ENCODE measurements at places on chromosomes 1 and 21. TPM values are rescaled to one million over a fixed set of nuclear protein-coding genes. Genes with fewer than 3 reads are reported as not detected.

Gene C1orf74
- total RNA-seq = 1.9 TPM

Gene GLMN
- total RNA-seq = 1.1 TPM

Gene FCGR3B
- not detected for total RNA-seq

Gene ST6GALNAC3
- total RNA-seq = 3.3 TPM

Gene KRTAP24-1
- total RNA-seq = not detected

Gene GALNT2
- total RNA-seq = 41.8 TPM

Gene WNT9A
- total RNA-seq = 0.83 TPM

Gene GPX7
- 1.4 TPM for total RNA-seq

Gene MROH9
- not detected for total RNA-seq

GRCh38 chr1:162687870-162688269 is 55.6 kb downstream of the DDR2 start:
- no peak overlapping the region for H3K27ac ChIP-seq
- no peaks in the 10 kb centered on the region for H3K27me3 ChIP-seq
- DNase-seq = no peak
- H3K36me3 ChIP-seq = no peaks in the 10 kb centered on the region
- H3K4me3 ChIP-seq = no peak overlapping the region

- no peak overlapping the region for H3K4me3 ChIP-seq
- H3K27ac ChIP-seq = peak overlapping the region; percentile 41
- no peaks in the 10 kb centered on the region for H3K36me3 ChIP-seq
These were observed 235.0 kb upstream of the FGGY start for GRCh38 chr1:59061876-59062275.

DNA sequence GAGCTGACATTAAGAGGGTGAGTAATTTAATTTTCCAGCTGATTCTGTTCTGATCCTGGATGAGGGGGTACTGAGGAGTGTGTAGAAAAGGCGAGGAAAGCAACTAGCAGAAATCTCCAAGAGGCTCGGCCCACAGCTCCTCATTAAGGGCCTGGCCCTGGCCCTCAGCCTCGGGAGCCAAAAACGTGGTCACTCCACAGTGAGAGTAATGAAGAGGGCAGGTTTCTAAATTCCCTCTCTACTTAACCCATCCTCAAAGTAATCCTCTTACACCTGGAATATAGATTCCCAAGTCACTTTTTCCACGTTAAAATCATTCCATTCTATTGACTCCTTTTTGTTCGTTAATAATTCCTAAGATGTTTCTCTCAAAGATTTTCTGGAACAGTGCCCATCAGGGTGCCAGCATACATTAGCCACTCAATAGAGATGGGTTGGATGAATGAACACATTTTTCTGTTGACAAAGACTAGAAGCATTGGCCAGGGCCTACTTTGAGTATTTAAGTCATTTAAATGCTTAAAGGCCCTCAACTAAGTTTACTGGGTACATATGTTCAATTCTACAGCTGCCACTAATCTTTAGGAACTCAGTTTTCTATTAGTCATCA is 1.1 kb upstream of the COL11A1 start:
- no peak overlapping the region for H3K27ac ChIP-seq
- H3K36me3 ChIP-seq = no peaks in the 10 kb centered on the region
- H3K27me3 ChIP-seq = no peaks in the 10 kb centered on the region
- no peak overlapping the region for H3K4me3 ChIP-seq

DNA sequence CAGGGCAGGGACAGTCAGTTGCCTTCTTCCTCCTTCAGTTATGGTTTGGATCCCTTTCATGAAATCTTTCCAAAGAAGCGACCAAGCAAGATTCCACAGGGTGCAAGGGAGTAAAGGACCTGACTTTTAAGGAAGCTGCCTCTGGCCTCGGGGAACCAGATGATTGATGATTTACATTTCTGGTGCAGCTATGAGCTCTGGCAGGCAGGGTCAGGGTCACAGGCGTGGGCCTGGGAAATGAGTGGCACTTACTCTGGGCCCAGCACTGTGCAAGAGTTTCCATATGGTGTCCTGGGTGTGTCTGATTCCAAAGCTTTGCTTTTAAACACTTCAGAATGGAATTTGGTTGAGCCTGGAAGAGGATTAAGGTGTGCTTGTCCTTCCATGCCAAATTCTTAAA is 7.2 kb upstream of the CRABP2 start:
- no peaks in the 10 kb centered on the region for H3K27me3 ChIP-seq
- H3K4me1 ChIP-seq = no peaks in the 10 kb centered on the region
- no peak for DNase-seq
- no peak overlapping the region for H3K4me3 ChIP-seq
- H3K27ac ChIP-seq = no peak overlapping the region

DNA sequence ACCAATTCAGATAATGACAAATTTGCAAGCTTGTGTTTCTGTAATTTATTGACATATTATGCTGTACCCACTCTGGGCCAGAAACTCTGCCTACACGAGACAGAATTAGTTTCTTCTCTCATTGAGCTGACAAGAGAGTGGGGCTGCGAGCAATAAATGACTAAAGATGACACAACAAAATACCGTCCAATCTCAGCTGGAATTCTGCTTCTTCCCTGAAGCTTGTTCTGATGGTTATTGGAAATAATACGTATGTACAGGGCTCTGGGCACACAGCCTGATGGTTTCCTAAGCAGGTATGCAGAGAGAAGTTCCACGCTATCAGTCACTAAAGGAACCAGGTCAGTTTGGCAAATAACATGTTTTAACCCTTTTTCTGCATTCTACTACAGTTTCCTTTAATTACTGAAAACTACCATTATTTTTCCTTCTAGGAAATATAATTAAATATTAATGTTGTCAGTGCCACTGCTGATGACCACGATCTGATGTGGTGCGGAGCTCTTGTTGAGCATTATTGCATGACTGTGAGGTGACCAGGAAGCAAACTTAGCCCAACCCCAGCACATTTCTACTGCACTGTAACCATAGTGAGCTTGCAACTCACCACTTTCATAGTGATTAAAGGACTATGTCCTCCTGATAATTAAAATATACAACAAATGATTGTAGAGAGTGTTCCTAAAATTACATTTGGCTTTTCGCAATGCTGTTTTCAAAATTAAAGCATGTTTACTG is 221.4 kb upstream of the L1TD1 start:
- no peaks in the 10 kb centered on the region for H3K4me1 ChIP-seq
- no peak overlapping the region for H3K27ac ChIP-seq
- H3K4me3 ChIP-seq = no peak overlapping the region
- H3K36me3 ChIP-seq = no peaks in the 10 kb centered on the region
- DNase-seq = no peak
- no peaks in the 10 kb centered on the region for H3K27me3 ChIP-seq

- no peak for DNase-seq
- peak within 1 kb of the TSS; percentile 69 for H3K4me3 ChIP-seq
- peaks cover 11% of the 10 kb centered on the region for H3K4me1 ChIP-seq
- H3K27me3 ChIP-seq = peaks cover 5% of the 10 kb centered on the region
- H3K36me3 ChIP-seq = no peaks in the 10 kb centered on the region
These were observed at the start of gene GPR161 for GRCh38 chr1:168136709-168137514. Gene GPR161 (minus strand): TSS chr1:168136930. CDS start chr1:168104850, 32,080 bp downstream.

DNA sequence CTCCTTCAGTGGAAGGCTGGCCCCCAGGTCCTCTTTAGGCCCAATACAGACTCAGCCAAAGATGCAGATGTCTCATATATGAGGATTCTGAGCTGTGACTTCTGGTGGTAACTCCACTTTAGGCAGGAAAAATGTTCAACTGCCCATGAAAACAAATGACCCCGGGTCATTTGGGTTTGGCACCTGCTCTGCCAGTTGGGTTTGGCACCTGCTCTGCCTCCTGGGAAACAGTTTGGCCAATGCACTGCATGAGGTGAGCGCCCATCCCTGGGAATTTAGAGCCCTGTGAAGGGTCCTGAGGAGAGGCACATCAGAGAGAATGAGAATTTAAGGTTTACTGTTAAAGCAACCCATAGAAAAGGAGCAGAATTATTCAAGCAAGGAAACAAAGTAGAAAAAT is 45.3 kb downstream of the B3GALT5 start:
- H3K27me3 ChIP-seq = no peaks in the 10 kb centered on the region
- peak overlapping the region; percentile 24 for H3K4me3 ChIP-seq
- H3K36me3 ChIP-seq = no peaks in the 10 kb centered on the region

DNA sequence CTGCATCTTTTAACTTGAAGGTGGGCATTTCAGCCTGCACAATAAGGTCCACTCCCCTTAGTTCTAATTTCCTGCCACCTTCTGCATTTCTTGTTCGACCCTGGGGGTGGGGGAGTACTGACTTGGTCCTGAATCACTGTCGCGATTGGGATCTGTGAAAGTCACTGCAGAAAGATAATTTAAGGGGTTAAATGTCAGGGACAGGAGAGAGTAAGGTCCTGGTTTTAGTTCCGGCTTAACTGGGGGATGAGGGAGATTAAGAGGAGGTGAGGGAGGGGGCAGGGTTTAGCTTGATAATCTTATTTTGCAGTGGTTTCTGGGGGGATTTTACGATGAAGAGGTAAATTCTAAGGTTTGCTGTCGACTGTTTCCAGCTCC is 128.1 kb downstream of the MRPS6 start:
- H3K36me3 ChIP-seq = no peaks in the 10 kb centered on the region
- H3K4me3 ChIP-seq = peak overlapping the region; percentile 50
- H3K4me1 ChIP-seq = peaks cover 6% of the 10 kb centered on the region
- no peak for DNase-seq
- H3K27me3 ChIP-seq = no peaks in the 10 kb centered on the region
- H3K27ac ChIP-seq = no peak overlapping the region

- DNase-seq = no peak
- no peaks in the 10 kb centered on the region for H3K27me3 ChIP-seq
- H3K4me1 ChIP-seq = no peaks in the 10 kb centered on the region
- H3K27ac ChIP-seq = no peak overlapping the region
- H3K4me3 ChIP-seq = no peak overlapping the region
These were observed 19.8 kb downstream of the CCT8 start for GRCh38 chr21:29053656-29054055.

DNA sequence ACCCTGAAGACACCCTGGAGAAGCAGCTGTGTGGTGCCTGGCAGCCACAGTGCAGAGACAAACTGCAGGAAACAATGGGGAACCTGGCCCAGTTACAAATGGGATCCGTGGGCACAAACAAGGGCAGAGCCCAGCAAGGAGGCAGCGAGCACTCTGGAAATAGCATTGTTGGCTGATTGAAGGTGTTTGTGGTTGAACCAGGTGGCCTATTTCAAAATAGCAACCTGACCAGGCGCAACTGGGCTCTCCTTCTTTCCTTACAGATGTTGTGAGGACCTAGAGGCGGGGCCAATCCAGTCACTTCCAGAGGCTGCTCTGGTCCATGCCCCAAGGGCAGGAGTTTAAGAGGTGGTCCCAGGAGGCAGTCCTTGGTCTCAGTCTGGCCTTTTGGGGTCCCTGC is 21.7 kb upstream of the ZBTB21 start:
- H3K36me3 ChIP-seq = no peaks in the 10 kb centered on the region
- DNase-seq = no peak
- H3K4me1 ChIP-seq = no peaks in the 10 kb centered on the region
- H3K27ac ChIP-seq = no peak overlapping the region
- no peaks in the 10 kb centered on the region for H3K27me3 ChIP-seq

GRCh38 chr1:179976970-179977651 is 22.5 kb downstream of the CEP350 start:
- DNase-seq = no peak
- H3K4me3 ChIP-seq = no peak overlapping the region
- no peak overlapping the region for H3K27ac ChIP-seq
- H3K27me3 ChIP-seq = no peaks in the 10 kb centered on the region
- H3K4me1 ChIP-seq = no peaks in the 10 kb centered on the region

GRCh38 chr1:95010158-95010557 is 62.6 kb downstream of the ALG14 start:
- no peaks in the 10 kb centered on the region for H3K36me3 ChIP-seq
- H3K27ac ChIP-seq = no peak overlapping the region
- DNase-seq = no peak
- no peaks in the 10 kb centered on the region for H3K27me3 ChIP-seq
- H3K4me1 ChIP-seq = no peaks in the 10 kb centered on the region
- no peak overlapping the region for H3K4me3 ChIP-seq

DNA sequence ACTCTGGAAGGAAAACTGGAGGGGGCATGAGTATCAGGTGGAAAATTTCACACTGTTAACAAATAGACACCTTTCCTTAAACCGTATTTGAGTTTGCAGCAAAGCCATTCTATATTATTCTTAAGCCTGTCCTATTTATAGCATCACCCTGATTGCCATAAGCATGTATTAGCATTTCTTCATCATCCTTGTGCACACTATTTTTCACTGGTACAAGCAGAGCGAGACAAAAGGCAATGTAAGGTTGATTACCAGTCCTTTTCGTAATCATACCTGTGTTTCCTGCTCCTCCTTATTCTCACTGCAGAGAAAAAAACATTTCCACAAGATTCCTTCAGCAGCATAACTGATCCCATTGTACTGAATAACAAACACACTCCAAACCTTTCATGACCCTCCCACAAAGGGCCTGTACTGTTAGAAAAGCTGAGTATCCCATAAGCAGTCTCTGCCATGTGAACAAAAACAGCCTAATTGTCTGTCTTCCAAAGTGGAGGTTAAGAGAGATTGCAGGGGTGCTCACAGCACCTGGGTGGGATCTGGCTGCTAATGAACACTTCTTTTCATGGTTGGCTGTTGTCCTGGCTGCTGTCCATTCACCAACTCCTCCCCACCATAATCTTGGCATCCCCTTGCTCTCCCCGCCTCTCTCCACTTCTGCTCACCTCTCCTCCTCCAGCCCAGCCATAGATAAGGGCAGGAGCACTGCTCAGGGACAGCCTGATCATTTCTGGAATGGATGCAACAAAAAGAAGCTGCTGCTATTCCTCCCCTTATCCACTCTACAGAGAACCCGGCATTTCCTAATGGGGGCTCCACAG is 30.4 kb downstream of the VTCN1 start:
- H3K27me3 ChIP-seq = no peaks in the 10 kb centered on the region
- H3K4me1 ChIP-seq = no peaks in the 10 kb centered on the region
- no peak overlapping the region for H3K4me3 ChIP-seq
- no peak for DNase-seq
- no peaks in the 10 kb centered on the region for H3K36me3 ChIP-seq

GRCh38 chr1:164589961-164590507 is 31.1 kb downstream of the PBX1 start:
- no peak overlapping the region for H3K4me3 ChIP-seq
- no peaks in the 10 kb centered on the region for H3K4me1 ChIP-seq
- H3K27ac ChIP-seq = no peak overlapping the region
- no peak for DNase-seq

DNA sequence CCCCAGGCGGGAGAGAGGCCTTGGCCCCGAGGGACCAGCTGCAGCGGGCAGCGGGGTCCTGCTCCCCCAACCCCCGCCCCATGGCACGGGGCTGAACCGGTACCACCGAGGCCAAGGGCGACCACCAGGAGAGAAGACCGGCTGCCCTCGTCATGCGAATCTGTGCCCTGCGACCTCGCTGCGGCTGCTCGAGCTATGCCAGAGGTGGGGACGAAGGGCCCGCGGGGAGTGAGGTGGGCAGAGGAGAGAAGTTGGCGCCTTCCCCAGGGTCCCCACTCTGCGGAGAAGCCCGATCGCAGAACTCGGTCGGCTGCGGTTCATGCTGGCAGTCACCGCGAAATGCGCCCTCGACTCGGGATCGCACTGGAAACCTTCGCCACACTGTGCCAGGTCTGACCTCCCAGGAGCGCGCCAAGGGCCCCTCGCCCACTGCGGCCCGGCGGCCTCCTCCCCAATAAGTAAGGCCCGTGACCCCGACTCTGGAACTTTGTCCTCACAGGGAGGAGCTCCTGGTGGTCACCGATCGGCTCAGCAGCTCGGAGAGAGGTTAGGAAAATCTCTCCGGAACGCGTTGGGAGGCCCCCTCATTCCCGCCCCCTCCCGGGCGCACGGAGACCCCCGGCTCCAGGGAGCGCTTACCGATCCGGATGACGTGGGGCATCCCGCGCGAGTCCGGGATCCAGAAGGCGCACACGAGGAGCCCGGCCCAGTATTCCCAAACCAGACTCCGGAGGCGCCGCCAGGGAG is 787 bp downstream of the GRIK3 start:
- H3K27me3 ChIP-seq = peaks cover 29% of the 10 kb centered on the region
- no peaks in the 10 kb centered on the region for H3K4me1 ChIP-seq
- H3K36me3 ChIP-seq = no peaks in the 10 kb centered on the region
- no peak for DNase-seq
- H3K4me3 ChIP-seq = no peak overlapping the region
